ENCODE measurements at places on chromosomes 4 and X.

- DNase-seq, result no peak
Measured at GRCh38 chr4:20251031-20251795, 492 bp upstream of the SLIT2 start.

GRCh38 chrX:29662101-29662500 is 553.3 kb upstream of the MAGEB2 start:
- DNase-seq, result no peak

- no peak for DNase-seq
Measured at GRCh38 chr4:23654791-23655190, 235.1 kb downstream of the PPARGC1A start.

- DNase-seq, result no peak
Measured at GRCh38 chr4:142900622-142901021, 54.5 kb upstream of the INPP4B start.

DNA sequence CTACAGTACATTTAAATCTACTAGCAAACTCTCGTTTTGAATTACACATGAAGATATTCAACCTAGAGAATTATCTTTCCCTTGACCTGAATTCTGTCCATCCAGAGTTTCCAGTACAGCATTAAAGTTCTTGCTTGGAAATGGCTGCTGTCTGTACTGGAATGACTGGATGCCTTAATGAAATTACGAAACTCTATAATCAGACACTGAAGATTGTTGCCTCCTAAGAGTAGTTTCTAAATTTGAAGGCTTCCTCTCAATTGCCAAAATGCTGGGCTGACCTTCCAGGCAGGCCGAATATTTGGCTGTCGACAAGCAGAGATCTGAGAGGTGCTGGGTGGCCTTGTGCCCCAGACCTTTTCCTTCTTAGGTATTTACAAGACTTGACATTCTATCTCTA is 215.1 kb upstream of the GPC4 start:
- no peak for DNase-seq

GRCh38 chrX:23820235-23820782 is 37.3 kb downstream of the SAT1 start:
- DNase-seq, result no peak

Data from stimulated activated CD8-positive, alpha-beta memory T cell treated with anti-CD3 and anti-CD28 coated beads, Interleukin-7, amount 100 ng/mL, for 1 hour (primary cell).